ENCODE measurements at places on chromosomes 6 and 20. TPM values are rescaled to one million over a fixed set of nuclear protein-coding genes. Genes with fewer than 3 reads are reported as not detected.

- no peak overlapping the region for H3K4me3 ChIP-seq
- H3K27me3 ChIP-seq: no peaks in the 10 kb centered on the region
- no peaks in the 10 kb centered on the region for H3K4me1 ChIP-seq
- no peak for DNase-seq
- H3K36me3 ChIP-seq: no peaks in the 10 kb centered on the region
Measured at GRCh38 chr6:111971866-111972532, 81.9 kb upstream of the CCN6 start.

DNA sequence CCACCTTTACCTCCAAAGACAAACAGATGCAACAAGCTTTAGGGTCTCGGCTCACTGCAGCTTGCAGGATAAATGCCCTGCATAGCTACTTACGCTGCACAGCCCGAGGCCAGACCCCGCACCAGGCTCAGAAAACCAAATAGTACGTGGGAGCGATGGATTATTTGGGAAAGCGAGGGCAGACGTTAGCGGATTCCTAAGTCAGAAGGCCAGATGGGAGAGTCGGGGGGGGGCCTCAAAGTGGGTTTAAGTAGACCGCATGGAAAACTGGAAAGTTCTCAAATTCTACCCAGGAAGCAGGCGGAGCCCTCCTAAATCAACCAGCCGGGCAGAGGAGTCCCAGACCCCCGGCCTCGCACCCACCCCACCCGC is 382 bp downstream of the SFT2D1 start:
- peak overlapping the region; percentile 94 for H3K27ac ChIP-seq
- no peaks in the 10 kb centered on the region for H3K27me3 ChIP-seq
- H3K4me1 ChIP-seq: peaks cover 28% of the 10 kb centered on the region
- no peaks in the 10 kb centered on the region for H3K36me3 ChIP-seq
- peak; percentile 61 for DNase-seq

DNA sequence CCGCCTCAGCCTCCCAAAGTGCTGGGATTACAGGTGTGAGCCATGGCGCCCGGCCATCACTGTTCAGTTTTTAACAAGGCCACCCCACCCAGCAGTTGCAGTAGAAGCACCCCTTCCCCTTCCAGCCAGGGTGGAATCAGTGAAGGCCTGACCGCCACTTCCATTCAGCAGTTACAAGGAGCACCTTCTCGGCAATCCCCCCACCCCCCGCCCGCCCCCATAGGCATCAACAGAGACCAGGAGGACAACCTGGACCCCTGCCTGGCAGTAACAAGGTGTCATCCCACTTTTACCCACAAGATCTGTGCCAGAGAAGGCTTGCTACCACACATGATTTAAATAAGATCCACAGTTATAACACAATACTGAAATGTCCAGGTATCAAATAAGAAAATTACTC is 23.1 kb downstream of the NCR2 start:
- peaks cover 16% of the 10 kb centered on the region for H3K27me3 ChIP-seq
- no peaks in the 10 kb centered on the region for H3K4me1 ChIP-seq
- H3K4me3 ChIP-seq: no peak overlapping the region
- no peaks in the 10 kb centered on the region for H3K36me3 ChIP-seq
- H3K27ac ChIP-seq: no peak overlapping the region

DNA sequence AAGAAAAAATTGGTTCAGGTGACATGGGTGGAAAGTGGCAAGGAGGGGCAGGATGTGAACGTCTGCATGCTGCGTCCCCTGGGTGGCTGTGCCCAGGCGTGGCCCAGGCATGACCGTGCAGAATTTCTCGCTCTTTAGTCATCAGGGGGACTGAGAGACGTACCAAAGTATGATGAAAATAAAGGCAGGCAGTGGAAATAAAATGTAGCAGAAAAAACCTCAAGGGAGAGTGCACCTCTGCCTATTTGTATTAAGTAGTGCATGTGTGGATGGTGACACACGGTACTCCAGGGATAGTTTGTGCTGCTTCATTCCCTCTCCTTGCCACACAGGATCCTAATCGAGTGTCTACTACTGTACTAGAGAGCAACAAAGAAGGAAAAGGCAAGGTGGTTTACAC is 81.1 kb downstream of the ATP9A start:
- no peaks in the 10 kb centered on the region for H3K4me1 ChIP-seq
- no peak for DNase-seq
- no peaks in the 10 kb centered on the region for H3K36me3 ChIP-seq
- no peaks in the 10 kb centered on the region for H3K27me3 ChIP-seq
- H3K27ac ChIP-seq: no peak overlapping the region
- H3K4me3 ChIP-seq: no peak overlapping the region

DNA sequence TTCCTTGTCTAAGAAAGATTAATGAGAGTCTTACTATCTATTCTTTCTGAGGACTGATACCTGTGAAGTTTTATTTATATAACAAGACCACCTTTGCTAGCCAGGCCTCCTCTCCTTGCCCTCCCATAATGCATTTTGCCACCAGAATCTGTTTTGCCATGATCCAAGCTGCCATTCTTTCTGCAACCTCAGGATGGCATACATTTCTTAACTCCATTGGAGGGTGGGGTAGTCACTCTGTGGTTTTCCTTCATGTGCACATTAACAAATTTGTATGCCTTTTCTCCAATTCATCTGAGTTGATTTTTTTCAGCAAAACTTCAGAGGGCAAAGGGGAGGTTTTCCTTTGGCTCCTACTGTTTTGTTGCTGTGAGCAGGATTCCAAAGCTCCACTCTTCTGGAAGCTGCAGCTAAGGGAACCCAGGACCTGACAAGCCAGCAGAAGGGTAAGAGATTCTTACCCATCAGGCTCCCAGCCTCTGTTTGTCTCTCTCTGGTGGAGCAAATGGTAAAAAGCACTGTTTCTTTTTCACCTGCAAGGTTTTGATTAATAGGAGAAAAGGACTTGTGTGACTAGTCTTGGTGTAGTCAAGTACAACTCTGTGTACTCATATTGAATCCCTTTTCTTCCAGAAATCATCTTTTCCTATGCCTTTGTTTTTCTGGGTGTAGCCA is 26.2 kb upstream of the ENPP4 start:
- no peaks in the 10 kb centered on the region for H3K27me3 ChIP-seq
- no peaks in the 10 kb centered on the region for H3K36me3 ChIP-seq
- no peak overlapping the region for H3K4me3 ChIP-seq
- H3K4me1 ChIP-seq: peaks cover 19% of the 10 kb centered on the region
- no peak overlapping the region for H3K27ac ChIP-seq

DNA sequence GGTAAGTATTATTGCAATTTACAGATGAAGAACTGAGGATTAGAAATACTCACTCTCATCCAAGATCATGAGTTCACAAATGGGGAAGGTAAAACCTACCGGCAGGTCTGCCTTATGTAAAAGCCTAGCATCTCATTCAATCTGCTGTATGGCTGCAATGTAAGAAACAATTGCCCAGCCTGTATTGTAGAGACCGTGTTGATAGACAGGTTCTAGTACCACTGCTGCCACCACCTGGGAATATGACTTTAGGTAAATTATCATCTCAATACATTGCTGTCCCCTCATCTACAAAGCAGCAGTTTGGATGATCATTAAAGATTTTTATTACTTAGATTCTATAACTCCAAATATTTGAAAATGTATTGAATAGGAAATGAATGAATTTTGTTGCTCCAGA is 23.3 kb upstream of the ARHGAP18 start:
- no peaks in the 10 kb centered on the region for H3K36me3 ChIP-seq
- H3K4me1 ChIP-seq: peaks cover 21% of the 10 kb centered on the region
- no peak for DNase-seq
- H3K27me3 ChIP-seq: no peaks in the 10 kb centered on the region
- H3K27ac ChIP-seq: no peak overlapping the region

- H3K36me3 ChIP-seq: no peaks in the 10 kb centered on the region
- no peak overlapping the region for H3K27ac ChIP-seq
- H3K27me3 ChIP-seq: no peaks in the 10 kb centered on the region
- no peaks in the 10 kb centered on the region for H3K4me1 ChIP-seq
- H3K4me3 ChIP-seq: no peak overlapping the region
Measured at GRCh38 chr6:82915666-82916065, 150.0 kb downstream of the UBE3D start.

GRCh38 chr20:3404402-3404801 is 3.1 kb downstream of the DNAAF9 start:
- peaks cover 17% of the 10 kb centered on the region for H3K4me1 ChIP-seq
- no peak overlapping the region for H3K27ac ChIP-seq
- H3K27me3 ChIP-seq: no peaks in the 10 kb centered on the region
- H3K36me3 ChIP-seq: no peaks in the 10 kb centered on the region
- H3K4me3 ChIP-seq: no peak overlapping the region

GRCh38 chr20:3550837-3551236 is 80.0 kb downstream of the ATRN start:
- H3K27me3 ChIP-seq: no peaks in the 10 kb centered on the region
- no peaks in the 10 kb centered on the region for H3K36me3 ChIP-seq
- no peak overlapping the region for H3K27ac ChIP-seq
- no peak for DNase-seq
- no peak overlapping the region for H3K4me3 ChIP-seq

DNA sequence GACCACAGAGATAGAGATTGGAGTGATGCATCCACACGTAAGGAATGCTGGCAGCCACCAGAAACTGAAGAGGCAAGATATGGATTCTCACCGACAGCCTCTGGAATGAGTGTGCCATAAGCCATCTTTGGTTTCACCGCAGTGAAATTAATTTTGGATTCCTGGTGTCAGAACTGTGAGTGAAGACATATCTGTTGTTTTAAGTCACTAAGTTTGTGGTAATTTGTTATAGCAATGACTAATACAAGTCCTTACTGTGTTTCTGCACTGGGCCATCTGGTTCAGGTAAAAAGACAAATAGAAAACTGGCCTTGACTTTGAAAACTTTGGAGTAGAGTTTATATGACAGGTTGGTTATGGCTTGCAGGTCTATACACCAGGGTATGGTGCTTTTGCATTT is 261.9 kb downstream of the PHF3 start:
- no peak for DNase-seq
- no peaks in the 10 kb centered on the region for H3K4me1 ChIP-seq
- H3K27ac ChIP-seq: no peak overlapping the region

DNA sequence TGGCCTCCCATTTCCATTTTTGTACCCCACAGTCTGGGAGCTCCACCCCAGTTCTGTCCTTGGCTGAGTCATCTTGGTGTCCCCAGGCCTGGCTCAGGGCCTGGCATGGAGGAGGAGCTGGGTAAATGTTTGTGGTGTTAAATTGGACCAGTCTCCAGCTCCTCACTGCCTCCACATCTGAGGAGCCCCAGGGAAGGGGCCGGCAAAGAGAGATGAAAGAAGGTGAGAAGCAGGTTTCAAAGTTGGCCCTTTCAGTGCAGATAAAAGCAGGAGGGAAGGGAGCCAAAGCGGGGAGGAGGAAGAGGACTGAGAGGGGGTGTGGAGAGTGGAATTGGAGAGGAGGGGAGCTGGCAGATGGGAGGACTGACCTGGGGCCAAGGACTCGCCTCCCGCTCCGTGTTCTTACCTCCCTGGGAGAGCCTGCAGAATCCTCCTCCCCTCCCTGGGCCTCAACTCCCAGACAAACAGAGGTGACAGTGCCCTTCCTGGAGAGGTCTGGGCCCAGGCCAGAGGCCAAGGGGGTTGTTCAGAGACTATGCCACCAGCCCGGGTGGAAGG is 89.0 kb downstream of the CD40 start:
- peak overlapping the region; percentile 30 for H3K27ac ChIP-seq
- peaks cover 21% of the 10 kb centered on the region for H3K4me1 ChIP-seq
- DNase-seq: peak; percentile 66
- no peaks in the 10 kb centered on the region for H3K27me3 ChIP-seq

DNA sequence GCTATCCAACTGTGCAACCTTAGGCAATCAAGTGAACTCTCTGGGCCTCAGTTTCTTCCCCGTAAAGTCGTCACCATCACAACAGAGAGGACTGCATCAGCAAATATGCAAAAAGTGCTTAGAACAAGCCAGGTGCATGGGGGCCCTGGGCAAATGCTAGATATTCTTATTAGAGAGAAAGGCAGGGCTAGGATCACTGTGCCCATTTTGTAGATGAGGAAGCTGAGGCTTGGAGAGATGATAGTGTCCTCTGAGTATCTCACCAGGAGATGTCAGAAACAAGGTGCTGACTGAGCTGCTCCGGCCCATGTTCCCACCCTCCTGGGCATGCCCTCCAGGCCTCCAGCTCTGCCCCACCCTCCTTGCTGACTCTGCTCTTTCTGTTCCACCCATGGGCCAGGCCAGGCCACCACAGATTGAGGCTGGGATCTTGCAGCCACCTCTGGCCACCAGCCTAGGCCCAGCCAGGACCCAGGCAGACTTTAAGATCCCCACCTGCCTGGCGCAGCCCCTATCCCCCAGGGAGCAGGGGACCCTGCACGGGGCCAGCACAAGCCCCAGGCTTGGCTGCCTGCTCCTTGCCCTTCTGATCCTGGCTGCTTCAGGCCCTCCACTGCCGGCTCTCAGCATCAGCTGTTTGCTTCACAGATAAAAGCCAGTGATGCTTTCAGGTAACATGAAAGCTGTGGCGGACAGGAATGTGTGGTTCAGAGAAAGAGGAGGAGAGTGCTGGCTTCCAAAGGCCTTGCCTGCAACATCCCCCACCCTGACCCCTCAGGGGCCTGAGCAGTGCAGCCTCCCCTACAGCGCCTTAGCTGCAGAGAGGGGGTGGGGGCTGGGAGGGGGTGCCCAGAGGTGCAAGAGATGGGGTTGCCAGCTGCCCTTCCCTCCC is 47.6 kb downstream of the GRM4 start:
- H3K36me3 ChIP-seq: no peaks in the 10 kb centered on the region
- no peak for DNase-seq
- no peaks in the 10 kb centered on the region for H3K4me1 ChIP-seq
- H3K4me3 ChIP-seq: no peak overlapping the region

- H3K4me1 ChIP-seq: no peaks in the 10 kb centered on the region
- DNase-seq: no peak
- no peak overlapping the region for H3K4me3 ChIP-seq
- H3K36me3 ChIP-seq: no peaks in the 10 kb centered on the region
- H3K27me3 ChIP-seq: no peaks in the 10 kb centered on the region
Measured at GRCh38 chr20:25177890-25178321, 17.6 kb upstream of the ENTPD6 start.

The PKIB gene
- total RNA-seq: 1.7 TPM

The CFAP206 gene
- total RNA-seq: 0.26 TPM

The HAO1 gene
- not detected for total RNA-seq

The DEF6 gene
- total RNA-seq: 11.5 TPM

The PSORS1C2 gene
- not detected for total RNA-seq
